ENCODE measurements at places on chromosomes 5 and 9.

GRCh38 chr9:10396615-10397014 is 216.2 kb downstream of the PTPRD start:
- no peak for DNase-seq

GRCh38 chr5:126811515-126812198 is 34.7 kb downstream of the LMNB1 start:
- DNase-seq, result no peak

GRCh38 chr9:28232686-28233085 is 659.4 kb upstream of the C9orf72 start:
- DNase-seq, result no peak

- no peak for DNase-seq
Measured at GRCh38 chr5:159732220-159732619, 184.1 kb upstream of the ADRA1B start.

DNA sequence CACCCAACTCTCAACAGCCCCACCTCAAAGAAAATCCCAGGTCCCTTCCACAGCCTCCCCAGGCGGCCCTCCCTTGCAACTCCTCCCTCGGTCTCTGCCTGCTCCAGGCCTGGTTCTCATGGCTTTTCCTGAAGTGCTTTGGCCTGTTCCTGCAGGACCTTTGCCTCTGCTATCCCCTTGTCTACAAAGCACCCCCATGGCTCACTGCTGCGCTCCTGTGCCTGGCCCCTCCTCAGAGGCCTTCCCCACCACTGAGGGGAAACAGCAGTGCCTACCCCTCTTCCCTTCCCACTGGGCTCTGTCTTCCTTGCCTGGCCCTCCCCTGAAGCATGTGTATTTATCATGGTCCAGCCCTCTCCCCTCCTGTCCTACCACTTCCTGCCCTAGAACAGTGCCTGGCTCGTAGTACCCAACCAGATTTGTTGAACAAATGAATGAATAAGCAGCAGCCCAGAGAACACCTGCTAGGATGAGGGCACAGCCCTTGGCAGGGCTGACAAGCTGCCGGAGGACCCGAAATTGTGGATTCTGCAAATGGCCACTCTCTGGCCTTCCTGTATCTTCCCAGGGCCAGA is 68.6 kb upstream of the LRRTM2 start:
- no peak for DNase-seq

DNA sequence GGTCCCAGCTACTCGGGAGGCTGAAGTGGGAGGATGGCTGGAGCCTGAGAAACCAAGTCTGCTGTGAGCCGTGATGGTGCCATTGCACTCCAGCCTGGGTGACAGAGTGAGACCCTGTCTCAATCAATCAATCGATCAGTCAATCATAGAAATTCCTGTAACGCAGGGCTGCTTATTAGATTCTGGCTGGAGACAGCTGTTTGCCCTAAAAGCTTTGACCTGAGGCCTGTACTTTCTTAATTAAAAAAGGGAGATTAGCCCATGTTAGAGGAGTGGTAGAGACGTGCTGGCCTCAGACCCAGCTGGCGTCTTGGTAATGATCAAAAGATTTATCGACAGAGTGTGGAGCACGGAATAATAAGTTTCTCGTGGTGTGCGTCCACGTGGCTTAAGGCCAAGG is 40.5 kb upstream of the HMCN2 start:
- DNase-seq, result no peak

GRCh38 chr9:20189871-20190270 is 401.0 kb upstream of the SLC24A2 start:
- no peak for DNase-seq

DNA sequence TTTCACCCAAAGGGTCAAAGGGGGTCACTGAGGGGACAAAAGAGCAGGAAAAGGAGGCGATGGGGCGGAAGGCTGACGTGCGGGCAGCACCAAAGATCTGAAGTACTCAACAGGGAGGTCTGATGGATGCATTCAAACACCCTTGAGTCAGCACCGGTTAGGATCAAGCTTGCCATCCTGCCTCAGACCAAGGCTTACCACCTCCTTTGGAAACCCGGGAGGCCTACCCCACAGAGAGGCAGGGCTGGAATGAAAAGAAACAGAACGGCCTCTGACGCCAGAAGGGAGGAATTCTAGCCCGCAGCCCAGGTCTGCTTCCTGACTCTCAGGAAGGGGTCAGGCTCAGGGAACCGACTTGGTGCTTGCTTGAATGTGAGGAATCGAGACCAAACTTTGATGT is 125.6 kb downstream of the PAPPA start:
- DNase-seq, result no peak

GRCh38 chr5:124662181-124662781 is 84.2 kb downstream of the ZNF608 start:
- DNase-seq, result no peak

DNA sequence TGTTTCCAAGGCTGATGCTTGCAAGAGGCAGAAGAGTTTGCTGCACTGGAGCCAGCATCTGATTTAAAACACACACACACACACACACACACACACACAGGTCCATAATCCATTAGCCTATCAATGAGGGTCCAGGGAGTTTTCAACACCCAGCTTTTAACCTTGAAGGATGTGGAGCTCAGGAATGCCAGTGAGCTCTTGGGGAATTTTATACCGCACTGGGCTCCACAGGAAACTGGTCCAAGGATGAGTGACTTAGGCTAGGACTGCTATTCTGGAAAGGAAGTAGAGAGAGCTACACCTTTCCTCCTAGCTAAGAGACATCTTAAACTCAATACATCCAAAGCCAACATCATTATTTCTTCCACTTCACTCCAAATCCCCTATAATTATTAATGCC is 942 bp upstream of the NRG2 start:
- DNase-seq, result no peak

DNA sequence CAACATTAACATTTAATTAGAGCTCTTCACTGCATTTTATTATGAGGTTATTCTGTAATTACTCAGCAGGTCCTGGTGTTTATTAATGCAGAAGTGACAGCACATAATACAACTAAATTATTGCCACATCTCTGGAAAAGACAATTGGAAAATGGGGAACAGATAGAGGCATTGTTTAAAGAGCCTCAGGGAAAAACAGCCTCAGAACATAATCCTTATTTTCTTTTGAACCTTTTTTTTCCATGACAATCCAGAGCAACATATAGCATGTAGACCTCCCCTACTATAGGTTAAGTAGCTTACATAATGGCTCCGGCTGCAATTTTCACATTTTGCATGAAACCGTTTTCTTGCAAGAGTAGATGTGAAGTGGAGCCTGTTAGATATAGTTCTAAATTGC is 87.2 kb downstream of the RMI1 start:
- DNase-seq, result no peak

DNA sequence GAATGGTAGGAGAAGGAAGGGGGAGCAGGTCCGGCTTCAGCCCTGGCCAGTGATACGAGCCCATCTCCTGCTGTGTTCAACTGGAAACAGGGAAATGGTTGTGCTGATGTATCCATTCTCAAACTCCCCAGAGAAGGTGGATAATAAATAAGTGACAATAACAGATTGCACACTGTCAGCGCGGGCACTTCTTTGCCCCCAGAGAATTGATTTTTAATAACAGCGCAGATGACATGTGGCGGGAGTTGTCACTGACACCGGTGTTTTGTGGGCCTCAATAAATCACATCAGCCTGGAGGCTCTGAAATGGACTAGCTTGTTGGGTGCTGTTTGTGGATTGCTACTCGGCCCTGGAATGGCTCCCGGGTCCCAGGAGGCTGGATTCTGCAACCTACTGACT is 141.4 kb upstream of the PANK3 start:
- no peak for DNase-seq

DNA sequence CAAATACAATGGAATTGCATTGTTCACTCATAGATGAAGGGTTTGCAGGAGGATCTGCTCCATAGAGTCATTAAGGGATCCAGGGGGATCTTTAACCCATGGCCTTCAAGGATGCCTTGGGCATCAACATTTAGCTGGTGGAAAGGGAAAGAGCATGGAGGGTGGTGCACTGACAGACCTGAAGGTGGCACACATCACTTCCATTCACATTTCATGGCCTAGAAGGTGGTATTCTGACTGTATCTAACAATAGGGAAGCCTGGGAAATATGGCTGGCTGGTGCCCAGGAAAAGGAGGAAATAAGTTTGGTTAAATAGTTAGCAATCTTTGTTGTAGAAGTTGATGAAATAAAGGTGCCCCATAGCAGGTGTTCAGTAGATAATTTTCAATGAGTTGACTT is 230.2 kb downstream of the CD180 start:
- no peak for DNase-seq

- DNase-seq, result no peak
Measured at GRCh38 chr5:109643791-109644350, 45.9 kb upstream of the MAN2A1 start.

DNA sequence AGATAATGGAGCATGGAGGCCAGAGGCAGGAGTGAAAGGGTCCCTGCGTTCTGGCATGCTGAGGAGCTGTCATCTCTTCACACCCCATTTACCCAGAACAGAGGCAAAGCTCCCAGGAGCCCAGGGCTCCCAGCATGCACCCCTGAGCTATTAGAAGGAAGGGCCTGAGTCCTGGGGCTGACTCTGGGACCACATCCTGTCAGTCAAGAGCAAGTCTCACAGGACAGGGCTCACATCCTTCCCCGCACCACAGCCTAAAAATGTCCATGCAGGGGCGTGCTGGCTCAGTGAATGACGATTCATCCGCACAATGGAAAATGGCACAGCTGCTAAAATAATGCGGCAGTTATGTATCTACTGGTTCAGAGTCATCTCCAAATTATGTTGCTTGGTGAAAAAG is 31.4 kb downstream of the CAMK2A start:
- no peak for DNase-seq

DNA sequence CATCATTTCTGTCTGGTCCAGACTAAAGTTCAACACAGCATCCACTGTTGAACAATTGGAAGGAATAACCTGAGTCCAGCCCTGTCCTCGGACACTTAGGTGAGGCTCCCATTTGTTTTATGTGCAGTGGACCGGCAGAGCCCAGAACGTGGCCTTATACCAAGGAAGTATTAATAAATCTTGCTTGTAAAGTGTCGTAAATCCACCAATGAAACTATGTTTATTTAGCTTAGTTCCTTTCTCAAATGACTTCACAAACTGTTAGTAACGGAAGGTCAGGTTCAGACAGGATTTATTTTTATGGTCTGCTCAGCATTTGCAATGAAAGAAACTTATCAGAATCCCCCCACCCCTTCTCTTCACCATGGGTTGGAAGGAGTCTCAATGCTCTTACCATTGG is 149.5 kb downstream of the PCSK1 start:
- DNase-seq, result no peak

- DNase-seq, result no peak
Measured at GRCh38 chr5:137312011-137312410, 187.1 kb downstream of the SPOCK1 start.

GRCh38 chr9:135802876-135803419 is 101.0 kb downstream of the KCNT1 start:
- DNase-seq, result no peak

DNA sequence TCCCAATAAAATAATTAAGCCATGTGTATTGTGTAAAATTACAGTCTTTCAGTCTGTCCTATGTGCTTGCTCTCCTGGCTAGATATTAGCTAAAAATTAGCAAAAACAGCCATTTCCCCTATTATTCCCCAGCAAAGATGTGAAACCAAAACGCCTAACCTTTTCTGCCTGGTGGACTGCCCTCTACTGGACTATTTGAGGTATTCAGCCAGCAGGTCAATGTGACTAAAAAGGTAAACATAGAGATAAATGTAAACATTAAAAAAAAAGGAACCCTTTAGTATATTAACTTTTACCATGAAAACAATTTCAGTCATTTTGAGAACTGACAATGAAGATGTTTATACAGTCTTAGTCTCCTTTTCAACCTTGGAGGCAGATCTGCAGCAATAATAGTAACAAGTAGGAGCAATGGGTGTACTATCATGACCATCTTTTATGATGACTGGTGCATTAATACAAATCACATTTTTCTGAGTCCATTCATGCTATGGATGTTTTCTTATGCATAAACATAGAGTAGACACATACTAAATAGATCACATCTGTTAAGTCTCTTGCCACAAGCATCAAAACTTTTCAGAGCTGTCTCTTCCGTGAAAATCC is 10.1 kb downstream of the ATG12 start:
- no peak for DNase-seq

- DNase-seq, result no peak
Measured at GRCh38 chr5:127187706-127188105, 102.9 kb upstream of the MEGF10 start.

DNA sequence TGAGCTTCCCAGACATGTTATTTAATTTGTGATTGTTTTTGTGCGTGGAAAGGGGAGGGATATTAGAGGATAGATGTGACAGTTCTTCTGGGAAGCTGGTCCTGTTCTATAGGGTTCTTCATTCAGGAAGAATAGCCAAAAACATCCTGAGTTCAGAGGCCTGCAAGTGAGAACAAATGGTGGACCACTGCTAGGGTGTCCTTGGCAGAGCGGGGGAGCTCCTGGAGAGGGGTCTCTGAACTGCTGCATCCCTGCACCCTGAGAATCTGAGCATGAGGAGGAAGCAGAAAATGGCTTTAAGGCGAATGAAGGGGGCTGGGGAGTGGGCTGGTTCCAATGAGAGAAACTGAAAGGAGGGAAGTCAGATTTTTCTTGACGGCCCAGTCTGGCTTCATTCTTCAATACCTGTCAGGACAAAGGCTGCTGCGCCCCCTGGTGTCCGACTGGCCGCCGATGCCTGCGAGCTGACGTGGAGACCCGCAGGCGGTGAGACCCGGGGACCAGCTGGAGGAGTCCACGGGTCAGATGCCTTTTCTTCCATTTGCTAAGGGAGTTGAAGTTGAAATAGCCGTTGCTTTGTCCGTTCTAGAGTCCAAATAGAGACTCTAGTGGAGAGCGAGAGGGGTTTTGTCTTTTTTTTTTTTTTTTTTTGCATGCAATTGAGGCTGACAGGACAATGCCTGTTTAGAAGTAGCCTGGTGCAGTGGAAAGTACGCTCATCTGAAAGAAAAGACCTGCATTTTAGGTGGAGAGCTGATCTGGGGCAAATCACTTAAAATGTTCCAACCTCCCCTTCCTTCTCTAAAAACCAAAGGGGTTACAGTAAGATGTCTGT is 39.5 kb upstream of the NFIB start:
- DNase-seq, result peak; percentile 11

GRCh38 chr9:4077499-4078102 is 222.3 kb downstream of the GLIS3 start:
- no peak for DNase-seq

DNA sequence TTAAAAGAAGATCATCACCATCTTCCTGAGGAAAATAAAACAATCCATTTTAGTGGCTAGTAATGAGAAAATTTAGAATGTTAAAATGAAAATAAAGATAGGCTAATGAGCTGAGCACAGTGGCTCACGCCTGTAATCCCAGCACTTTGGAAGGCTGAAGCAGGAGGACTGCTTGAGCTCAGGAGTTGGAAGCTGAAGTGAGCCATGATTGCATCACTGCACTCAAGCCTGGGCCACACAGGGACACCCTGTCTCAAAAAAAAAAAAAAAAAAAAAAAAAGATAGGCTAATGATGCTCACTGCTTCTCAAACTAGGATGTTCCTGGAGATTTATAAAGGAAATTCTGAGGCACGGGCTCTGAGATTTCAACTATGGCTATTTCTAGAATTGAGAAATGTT is 50.3 kb downstream of the CPLANE1 start:
- DNase-seq, result no peak

DNA sequence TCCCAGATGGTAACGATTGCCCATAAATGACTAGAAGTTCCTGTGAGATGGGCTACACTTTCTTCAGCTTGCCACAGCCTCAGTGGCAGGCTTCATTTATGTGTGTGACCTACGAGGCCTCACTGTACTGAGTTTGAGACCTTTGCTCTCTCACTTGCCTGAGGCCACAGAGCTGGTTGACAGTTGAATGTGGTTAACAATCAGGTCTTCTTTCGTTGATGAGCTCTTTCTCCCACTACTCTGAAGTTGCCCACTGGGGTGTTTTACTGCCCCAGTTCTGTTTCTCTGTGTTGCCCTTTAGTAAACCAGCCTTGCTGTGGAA is 70.5 kb downstream of the CYFIP2 start:
- no peak for DNase-seq

Measured in stimulated activated CD8-positive, alpha-beta memory T cell treated with anti-CD3 and anti-CD28 coated beads, Interleukin-15, amount 100 ng/mL, for 4 hours (primary cell).